ENCODE measurements at places on chromosomes 13 and 19. TPM values are rescaled to one million over a fixed set of nuclear protein-coding genes. Genes with fewer than 3 reads are reported as not detected.

Gene MTUS2
- total RNA-seq: 0.12 TPM

Gene IRF3
- 45.6 TPM for total RNA-seq

Gene GRIN2D
- total RNA-seq: 0.25 TPM

Gene MRI1
- 30.6 TPM for total RNA-seq

Gene ADM5
- 0.66 TPM for total RNA-seq

Gene GAS6
- total RNA-seq: 272 TPM

Gene TJP3
- total RNA-seq: 0.12 TPM

Gene ZNF729
- under 0.01 TPM for total RNA-seq

Gene CYP2A7
- not detected for total RNA-seq

Gene LRRC25
- total RNA-seq: 0.11 TPM

Gene CRX
- not detected for total RNA-seq

Gene TINCR
- total RNA-seq: 0.22 TPM

Gene OLFM2
- total RNA-seq: 0.11 TPM

Gene TICAM1
- total RNA-seq: 2.8 TPM

Gene ACP4
- not detected for total RNA-seq

Gene PLIN4
- 4.0 TPM for total RNA-seq

Gene LGALS4
- not detected for total RNA-seq
